ENCODE measurements at places on chromosomes 5 and 9.

DNA sequence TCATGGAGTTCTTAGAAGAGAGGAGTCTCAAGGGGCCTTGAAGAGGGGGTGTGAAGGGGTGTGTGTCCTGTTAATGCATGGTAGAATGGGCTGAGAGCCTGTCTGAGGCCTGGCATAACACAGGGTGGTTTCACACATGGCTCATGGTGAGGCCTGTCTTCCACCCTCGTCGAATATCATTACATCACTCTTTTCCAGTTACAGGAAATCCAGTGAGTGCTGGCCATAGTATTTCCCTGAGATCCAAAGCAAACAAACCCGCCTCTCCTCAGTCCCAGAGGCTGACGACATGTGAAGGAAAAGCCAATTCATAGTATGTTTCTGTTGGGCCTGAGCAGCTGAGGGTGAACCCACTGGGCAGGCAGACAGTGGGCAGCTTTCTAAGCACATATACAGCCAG, 159.4 kb upstream of the NR3C1 start:
- no peak for DNase-seq

DNA sequence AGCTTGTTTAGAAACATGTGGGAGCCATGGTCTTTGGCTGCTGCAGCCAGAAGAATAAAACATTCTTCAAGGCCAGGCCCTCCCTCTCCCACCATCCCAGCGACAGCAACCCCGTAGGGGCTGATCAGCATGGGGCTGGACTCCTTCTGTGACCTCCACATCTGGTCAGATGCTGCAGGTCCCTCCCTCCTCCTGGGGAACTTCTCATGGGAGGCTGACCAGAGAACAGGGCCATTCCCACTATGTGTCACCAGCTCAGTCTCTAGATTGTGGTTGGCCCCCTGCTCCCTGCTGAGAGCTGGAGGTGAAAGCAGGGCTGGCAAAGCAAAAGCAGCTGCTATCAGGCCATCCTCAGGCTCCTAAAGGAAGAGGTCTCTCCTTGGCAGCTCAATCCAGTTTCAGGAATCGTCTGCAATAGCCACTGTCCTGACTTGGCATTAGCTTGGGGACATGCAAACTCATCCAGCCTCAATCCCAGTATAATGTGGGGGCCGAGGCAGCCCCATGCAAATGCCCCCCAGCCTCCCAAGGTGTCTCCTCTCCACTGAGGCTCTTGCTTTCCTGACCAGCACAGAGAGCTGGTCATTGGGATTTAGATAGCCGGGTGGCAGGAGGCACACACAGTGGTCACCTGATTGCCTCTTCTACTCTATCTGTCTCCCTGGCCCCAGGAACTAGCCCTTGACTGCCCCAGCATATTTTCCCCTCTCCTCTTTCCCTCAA, 81.5 kb downstream of the NRG2 start:
- no peak for DNase-seq

GRCh38 chr5:35331956-35332950, 102.0 kb upstream of the PRLR start:
- DNase-seq = no peak

DNA sequence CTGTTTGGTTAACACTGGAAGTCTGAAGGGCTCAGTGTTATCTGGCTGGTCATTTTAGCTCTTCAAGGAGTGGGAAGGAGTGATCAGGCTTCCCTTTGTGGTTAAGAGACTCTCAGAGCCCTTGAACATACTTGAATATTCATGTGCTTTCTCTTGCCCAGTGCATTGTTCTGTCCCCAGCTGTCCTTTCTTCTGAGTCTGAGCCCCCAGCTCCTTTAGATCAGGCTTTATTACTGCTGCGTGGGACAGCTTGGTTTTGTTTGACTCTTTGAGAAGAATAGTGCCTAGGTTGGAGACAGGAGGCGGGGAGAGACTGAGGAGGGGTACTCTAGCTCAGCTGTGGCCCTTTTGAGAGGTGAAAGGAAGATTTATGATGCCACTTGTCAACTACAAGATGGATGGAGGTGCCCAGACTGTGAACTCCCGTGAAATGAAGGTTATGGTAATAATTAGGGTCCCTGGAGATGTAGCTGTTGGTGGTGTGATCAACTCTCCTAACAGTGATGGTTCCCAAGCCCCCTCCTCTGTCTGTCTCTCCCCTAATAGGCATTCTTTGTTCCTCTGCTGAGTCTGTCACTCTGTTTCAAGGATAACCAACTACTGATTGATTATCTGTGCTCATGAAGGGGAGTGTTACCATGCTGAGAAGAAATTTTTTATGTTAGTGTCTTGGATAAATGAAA, 83.1 kb upstream of the GLRA1 start:
- DNase-seq = no peak

DNA sequence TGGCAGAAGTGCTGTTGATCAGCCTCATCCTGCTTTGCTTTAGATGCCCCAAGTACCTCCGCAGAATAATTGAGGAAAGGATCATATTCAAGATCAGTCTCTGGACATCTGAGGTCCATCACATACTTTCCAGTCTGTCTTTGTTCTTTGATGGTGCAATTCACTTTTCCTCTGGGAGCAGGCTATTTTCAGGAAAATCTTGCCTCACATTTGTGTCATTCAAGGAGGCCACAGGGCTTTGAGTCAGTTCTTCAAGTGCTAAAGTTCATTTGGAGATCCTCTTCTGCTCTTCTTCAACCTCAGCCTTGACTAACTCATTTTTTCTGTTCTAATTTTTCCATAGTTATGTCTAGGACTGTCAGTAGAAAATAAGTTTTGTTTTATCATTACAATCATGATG, 18.6 kb downstream of the EQTN start:
- no peak for DNase-seq

DNA sequence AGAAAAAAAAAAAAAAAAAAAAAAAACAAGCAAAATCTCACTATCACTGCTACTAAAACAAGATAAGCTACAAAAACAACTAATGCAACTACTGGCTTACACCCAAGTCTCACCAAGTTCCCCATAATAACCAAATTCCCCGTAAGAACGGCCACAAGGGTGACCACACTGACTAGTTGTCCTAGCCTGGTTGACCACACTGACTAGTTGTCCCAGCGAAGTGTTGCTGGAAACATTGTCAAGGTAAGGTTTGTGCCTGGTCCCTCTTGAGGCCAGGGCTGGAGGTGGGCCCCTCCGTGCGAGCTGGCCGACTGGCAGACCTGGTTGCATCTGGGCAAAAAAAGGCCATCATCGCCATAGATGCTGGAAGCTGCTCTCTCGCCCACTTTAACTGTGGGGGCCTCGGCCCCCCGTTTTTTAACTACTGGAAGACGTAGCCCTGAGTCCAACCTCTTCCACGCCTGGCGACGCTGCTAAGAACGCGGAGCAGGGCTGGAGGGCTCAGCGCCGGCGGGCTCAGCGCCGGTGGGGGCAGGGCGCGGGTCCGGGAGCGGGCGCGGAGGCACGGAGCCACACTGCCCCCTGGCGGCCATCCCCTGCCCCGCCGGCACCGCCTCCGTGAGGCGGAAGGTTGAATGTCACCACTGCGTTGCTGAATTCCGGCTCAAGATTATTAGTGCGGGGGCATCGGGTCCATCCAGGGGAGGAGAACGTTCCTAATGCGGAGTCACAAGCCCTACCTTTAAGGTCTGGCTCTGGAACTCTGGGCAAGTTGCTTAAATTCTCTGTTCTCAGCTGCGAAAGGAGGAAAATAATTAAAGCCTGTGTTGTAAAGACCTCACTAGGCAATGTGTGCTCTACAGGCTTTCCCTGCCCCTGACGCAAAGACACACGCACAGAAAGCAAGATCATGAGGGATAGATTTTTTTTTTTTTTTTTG, 84.0 kb downstream of the HSD17B3 start:
- DNase-seq = peak; percentile 74

DNA sequence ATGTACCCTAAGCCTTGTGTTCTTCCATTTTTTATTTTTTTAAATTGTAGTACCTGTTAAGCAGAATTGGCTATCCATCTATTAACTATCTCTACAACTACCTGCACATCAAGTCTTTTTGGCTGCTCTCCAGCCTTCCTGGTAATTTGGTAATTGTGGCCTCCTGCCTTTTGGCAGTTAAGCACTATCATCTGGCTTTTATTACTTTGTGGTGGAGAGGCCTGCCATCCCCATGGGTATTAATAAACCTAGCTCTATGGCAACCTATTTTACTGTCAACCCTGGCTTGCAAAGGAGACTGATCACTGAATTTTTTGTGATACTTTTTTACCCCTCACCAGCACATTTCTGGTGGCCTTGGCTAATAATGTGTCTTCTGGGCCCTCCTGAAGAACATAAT, 20.5 kb downstream of the SELENOP start:
- no peak for DNase-seq

- DNase-seq = peak; percentile 46
Measured at GRCh38 chr5:40484495-40484894, 195.2 kb upstream of the PTGER4 start.

Measured in KBM-7 (cell line).